Fibroblast of villous mesenchyme (primary cell): ENCODE measurements at places on chromosomes 3 and 15. TPM values are rescaled to one million over a fixed set of nuclear protein-coding genes. Genes with fewer than 3 reads are reported as not detected.

The PSMD2 gene
- 364 and 388 TPM in 2 replicates for total RNA-seq

- no peak for DNase-seq
Measured at GRCh38 chr3:140311428-140311827, 366.4 kb upstream of the TRIM42 start.

The C3orf85 gene
- total RNA-seq = not detected in 2 replicates

The ADGRG7 gene
- not detected in 2 replicates for total RNA-seq

DNA sequence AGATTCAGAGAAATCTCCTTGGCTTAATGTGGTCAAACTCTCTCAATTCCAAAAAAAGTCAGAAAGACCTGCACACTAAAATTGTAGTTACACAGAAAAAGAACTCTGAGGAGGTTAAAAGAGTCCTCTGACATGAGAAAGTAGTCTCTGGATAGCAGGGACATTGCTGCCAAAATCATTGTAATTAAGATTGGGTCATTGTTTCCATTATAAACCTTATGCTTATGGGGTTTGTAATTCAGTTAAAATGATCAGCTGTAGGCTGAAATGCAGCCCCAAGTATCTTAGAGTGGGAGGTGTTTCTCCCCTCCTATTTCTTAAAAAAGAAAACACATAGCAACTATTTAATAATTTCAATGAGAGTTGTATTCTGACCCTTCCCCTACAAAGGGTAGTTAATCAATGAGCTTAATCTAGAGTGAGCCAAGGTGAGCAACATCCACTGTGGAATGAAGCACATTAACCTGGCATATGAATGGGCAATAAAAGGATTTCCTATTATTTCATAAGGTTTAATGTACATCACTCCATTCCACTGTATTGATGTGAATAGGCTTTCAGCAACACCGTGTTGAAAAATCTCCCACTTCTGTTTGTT is 406.9 kb downstream of the TIGIT start:
- DNase-seq = no peak

DNA sequence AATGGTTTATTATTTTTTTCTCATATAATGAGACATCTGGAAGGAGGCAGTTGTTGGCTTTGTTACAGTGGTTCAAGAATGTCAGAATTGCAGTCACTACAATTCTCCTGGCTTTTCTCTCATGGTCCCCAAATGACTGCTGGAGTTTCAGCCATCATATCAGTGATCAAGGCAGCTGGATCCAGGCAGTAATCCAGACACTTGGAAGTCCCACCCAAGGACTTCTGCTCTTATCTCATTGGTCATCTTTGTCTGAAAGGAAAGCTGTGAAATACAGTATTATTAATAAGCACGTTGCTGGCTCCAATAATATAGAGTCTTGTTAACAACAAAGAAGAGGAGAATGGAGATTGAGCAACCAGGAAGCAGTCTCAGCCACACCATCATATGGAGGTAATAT is 22.9 kb upstream of the MED12L start:
- DNase-seq = no peak

DNA sequence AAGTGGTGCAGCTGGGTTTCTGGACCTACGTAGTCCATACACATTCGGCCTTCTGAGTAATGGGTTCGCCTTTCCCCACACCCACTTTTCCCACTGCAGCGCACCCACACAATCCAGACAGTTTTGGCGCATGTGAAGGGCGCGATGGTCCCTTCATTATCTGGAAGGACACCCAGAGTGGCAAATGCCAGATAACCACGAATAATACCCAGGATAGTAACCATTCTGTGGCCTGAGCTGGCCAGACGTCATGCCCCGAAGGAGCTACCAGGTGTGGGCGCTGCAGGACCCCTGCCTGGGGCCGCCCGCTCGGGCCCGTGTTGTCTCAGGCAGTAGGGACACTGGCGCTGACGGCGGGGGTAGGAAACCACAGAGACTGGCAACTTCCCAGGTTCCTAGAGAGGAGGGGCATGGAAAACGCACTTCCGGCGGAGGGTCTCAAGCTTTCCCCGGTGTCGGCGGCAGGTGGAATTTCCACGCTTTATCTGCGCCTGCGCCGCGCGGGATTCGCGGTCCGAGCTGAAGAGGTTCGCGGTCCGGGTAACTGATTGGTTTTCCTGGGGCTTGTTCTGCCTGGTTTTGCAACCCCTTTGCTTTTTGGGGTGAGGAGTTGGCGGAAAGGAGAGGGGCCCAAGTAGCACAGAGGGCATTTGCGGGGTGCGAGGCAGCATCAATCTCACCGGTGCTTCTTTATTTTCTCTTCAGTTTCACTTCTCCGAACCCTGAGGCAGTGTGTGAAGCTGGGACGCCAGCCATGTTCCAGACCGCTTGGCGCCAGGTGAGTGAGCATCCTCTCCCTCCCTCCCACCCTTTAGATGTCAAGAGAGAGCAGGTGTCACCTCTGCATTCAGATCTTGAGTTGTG is at the start of gene ZNF620:
TSS of gene ZNF620 (plus strand) at position 441 of the 864 bp plus-strand sequence. CDS start at position 755, 314 bp downstream.
- peak; percentile 73 for DNase-seq

GRCh38 chr3:152313430-152313829 is 44.7 kb downstream of the MBNL1 start:
- no peak for DNase-seq

DNA sequence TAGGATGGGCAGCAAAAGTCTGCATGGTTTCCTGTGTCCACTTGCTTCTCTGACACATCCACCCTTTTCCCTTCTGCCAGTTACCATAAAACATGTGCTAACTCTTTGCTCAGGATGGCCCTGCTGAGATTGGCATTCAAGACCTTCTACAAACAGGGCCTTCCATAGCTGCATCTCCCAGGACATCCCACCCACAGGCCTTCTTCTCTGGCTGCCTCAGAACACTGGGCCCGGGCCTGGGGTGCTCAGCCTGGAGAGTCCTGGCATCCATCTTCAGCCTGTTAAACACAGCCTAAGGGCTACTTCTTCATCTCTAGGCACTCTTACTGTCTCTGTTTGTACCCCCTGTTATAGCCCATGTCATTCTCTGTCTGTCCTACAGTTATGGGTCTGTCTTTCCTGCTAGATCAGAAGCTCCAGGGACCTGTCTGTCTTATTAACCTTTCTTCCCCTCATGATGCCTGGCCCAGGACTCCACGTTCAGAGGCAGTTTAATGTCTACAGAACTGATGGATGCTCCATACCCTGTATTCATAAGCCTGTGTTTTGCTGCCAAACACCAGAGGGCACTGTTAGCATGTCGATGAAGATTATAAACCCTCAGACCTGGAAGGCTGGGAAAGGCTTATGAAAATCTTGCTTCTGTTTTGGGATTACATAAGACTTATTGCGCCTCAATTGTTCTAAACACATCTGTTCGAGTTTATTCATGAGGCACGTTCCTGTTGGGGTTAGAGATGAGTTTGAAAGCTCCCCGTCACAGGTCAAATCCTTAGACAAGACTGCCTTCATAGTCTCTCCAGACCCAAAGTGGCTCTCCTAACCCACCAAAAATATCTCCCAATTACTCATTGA is 16.5 kb downstream of the SEMA3G start:
- DNase-seq = peak; percentile 90

- DNase-seq = no peak
Measured at GRCh38 chr3:117998071-117998470, 1036.6 kb downstream of the IGSF11 start.

DNA sequence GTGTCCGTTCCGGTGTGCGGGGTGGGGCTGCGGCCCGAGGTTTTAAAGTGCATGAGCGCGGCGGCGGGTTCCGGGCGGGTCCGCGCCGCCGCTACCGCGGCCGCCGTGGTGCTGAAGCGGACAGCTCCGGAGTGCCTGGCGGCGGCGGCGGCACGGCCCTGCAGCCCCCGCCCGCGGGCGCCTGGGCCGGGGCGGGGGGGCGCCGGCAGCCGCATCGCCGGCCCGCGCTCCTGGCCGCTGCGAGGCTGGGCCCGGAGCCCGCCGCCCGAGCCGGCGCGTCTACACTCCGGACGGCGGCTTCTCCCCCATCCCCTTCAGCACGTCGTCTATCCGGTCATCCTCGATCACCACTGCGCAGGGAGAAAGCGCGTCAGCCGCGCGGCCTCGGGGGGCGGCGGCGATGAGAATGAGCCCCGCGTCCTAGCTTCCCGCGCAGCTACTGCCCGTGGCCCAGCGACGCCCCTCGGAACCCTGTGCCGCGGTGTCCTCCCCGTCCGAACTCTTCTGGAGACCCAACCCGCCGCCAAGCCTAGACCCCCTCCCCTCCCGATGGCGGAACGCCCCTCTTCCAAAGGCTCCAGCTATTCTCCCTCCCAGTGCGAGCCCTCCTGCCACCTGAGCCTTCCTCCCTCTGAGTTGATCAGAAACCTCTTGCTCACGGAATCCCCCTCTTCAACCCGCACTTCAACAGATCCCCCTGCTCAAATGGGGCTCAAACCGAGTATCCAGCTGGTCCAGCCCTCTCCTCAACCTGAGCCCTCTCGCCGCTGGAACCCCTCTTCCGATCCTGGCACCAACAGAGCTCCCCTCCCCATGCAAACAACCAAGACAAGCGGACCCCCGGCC is 1.3 kb downstream of the CAMK2N2 start:
- peak; percentile 19 for DNase-seq

DNA sequence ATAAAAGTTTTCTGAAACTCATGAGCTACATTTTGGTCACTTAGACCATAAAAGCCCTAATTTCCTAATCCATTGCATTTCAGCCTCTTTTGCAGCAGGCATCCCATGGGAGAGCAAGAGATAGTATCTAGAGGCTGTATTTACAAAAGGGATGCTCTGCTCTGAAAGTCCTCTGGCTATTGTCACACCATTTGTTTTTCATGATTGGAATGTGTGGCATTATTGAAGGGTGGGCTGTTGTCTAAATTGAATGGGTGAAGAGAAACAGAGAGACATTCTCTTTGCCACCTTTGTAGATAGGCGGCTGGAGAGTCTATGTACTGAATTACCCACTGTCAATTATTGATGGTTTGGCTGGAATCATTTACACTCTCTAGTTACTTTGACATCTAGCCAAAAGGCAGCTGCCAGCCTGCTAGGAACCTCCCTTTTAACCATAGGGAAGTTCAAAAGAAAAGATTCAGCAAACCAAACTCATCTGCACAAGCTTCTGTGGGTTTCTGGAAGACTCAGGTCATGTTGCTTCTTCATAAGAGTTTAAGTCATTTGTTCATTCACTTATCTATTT is 89.8 kb upstream of the RARB start:
- DNase-seq = peak; percentile 31

- DNase-seq = no peak
Measured at GRCh38 chr15:58057559-58057958, 8.0 kb downstream of the ALDH1A2 start.

DNA sequence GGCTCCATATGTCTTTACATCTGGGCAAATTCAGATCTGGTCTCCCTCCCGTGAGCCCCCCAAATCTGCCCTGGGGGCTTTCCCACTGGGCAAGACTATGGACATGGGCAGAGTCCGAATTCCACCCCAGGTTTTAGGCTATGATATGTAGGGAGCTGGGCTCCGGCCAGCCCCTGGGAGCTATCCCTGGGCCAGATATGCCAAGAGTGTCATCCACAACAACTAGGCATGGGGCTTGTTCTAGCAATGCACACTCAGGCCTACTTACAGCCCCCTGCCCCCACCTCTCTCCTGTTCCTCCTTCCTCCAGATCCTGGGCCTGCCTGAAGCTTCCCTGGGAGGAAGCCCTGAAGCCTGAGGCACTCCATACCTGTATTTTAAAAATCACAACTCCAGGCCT is 622 bp downstream of the XIRP1 start:
- DNase-seq = no peak

DNA sequence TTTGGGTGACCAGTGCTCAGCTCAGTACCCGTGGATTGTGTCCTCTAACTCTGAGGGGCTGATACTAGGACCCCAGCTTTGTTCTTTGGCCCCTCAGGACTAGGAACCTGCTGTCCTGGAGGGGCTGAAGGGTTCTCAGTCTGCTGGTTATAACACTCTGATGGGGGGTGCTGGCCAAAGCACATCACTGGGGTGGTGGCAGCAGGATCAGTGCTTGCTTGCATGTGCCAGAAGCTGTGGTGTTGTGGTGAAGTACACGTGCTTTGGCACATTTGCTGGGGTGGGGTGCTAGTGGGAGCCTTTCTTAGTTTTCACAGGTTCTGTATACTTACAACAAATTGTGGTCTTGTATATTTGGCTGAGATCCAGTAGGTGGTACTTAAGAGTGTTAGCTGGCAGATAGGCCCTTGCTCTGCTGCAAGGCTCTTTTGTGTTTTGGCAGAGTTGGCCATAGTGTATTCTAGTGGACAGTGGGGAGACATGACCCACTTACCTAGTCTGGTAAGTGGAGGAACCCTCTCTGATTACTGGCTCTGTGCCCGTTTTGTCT is 344.3 kb downstream of the EDEM1 start:
- no peak for DNase-seq

DNA sequence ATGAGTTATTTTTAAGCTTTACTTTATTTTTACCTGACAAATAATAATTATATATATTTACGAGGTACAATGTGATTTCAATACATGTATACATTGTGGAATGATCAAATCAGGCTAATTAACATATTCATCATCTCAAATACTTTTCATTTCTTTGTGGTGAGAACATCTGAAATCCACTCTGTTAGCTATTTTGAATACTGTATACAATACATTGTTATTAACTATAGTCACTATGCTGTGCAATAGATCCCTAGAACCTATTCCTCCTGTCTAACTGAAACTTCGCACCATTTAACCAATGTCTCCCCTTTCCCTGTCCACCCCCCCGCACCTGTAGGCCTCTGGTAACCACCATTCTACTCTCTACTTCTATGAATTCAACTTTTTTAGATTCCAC is 7.9 kb upstream of the SPPL2A start:
- no peak for DNase-seq

The TTLL13 gene
- total RNA-seq = under 0.01 and 0.32 TPM in 2 replicates

The IQCF5 gene
- not detected in 2 replicates for total RNA-seq

GRCh38 chr3:61718565-61718964 is 157.2 kb downstream of the PTPRG start:
- no peak for DNase-seq

DNA sequence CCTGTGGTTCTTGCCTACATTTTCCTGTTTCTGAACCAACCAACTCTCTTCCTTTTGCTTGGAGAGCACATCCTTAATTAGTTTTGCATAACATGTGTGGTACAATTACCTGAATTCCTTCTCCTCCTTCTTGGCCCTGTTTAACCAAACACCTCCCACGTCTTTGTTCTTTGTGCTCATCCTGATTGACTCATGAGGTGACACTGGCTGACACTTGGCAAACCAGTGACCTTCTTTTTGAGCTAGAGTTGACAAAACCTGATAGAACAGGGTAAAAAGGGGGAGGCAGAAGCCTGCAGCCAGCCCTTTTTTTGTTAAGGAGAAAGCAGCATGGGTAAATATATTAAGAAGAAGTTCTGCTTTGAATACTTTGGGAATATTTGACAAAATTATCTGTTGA is 99.2 kb upstream of the SAMMSON start:
- no peak for DNase-seq

The RARRES1 gene
- 6.4 and 8.2 TPM in 2 replicates for total RNA-seq

The HPS3 gene
- 30.7 and 31.9 TPM in 2 replicates for total RNA-seq

GRCh38 chr3:99875581-99875928 is 57.9 kb downstream of the CMSS1 start:
- DNase-seq = peak; percentile 80
